ENCODE measurements at places on chromosomes 1 and 21. TPM values are rescaled to one million over a fixed set of nuclear protein-coding genes. Genes with fewer than 3 reads are reported as not detected.

DNA sequence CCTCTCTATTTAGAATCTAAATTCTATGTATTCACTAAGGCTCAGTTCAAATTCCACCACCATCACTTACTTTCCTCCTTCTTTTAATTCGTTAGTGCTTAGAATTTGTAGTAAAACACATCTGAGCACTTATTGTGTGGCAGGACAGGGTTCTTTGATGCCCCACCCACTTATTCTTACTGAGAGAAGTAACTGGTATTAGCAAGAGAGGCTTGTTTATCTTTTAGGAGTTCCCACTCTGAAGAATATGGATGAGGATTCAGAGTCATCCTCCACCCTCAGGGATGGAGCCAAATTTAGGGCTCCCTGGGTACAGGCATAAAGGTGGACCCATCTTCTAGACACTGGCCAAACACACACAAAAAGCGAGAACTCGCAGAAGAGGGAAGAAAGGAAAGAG is 11.5 kb upstream of the TAF1A start:
- H3K4me1 ChIP-seq, result no peaks in the 10 kb centered on the region
- no peak for DNase-seq
- no peak overlapping the region for H3K4me3 ChIP-seq
- H3K27me3 ChIP-seq, result peaks cover 56% of the 10 kb centered on the region

The S100A7 gene
- total RNA-seq, result not detected

DNA sequence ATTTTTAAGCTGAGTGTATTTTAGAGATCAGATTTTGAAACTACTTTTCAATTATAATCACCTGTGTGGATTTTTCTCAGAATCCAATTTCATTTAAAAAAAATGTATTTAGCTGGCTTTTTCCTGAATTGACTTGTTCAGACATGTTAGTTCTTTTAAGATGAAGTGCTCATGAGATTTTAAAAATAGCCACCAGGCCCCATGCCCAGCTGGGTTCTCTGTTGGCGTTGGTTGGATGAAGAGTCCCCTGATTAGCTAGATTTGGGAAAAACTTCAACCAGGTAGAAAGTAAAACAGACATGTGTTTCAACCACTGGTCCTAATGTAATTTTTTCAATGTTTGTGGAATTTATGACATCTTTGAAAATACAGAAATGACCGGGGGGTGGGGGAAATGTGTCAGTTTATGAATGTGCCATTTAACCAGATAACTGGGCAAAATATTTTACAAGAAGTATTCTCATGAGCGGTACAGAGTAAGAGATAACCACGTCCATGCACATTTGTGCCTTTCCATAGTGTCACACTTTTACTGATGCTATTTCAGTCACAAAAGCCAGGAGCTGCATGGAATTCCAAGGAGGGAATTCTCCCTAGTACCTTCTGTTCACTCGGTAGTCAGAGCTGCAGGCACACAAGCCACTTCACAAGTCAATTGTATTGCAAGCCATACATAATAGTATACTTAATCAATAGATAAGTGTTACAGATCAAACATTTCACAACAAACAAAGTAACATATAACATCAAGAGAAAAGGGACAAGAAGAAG is 51.1 kb downstream of the KCNK1 start:
- H3K27me3 ChIP-seq, result no peaks in the 10 kb centered on the region
- H3K4me1 ChIP-seq, result no peaks in the 10 kb centered on the region
- no peak overlapping the region for H3K4me3 ChIP-seq
- no peak overlapping the region for H3K27ac ChIP-seq
- DNase-seq, result no peak
- no peaks in the 10 kb centered on the region for H3K36me3 ChIP-seq

DNA sequence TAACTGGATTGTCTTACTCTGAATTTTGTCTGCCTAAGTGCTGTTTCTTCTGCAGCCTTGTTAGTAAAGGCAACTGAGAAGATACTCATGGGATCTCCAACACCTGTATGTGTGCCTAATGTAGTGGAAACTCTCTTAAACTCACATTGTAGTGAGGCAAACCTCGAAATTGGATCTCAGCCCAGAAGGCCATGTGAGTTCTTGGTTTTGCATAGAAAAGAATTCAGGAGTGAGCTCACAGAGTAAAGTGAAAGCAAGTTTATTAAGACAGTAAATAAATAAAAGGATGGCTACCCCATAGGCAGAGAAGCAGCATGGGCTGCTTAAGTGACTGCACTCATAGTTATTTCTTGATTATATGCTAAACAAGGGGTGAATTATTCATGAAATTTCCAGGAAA is 1344.7 kb downstream of the NCAM2 start:
- H3K27ac ChIP-seq, result no peak overlapping the region
- H3K4me3 ChIP-seq, result no peak overlapping the region
- H3K36me3 ChIP-seq, result no peaks in the 10 kb centered on the region
- H3K4me1 ChIP-seq, result peaks cover 2% of the 10 kb centered on the region
- DNase-seq, result no peak

The HSPA6 gene
- total RNA-seq, result not detected

GRCh38 chr1:230108580-230108979 is 41.5 kb downstream of the GALNT2 start:
- H3K4me3 ChIP-seq, result no peak overlapping the region
- H3K27me3 ChIP-seq, result no peaks in the 10 kb centered on the region
- no peaks in the 10 kb centered on the region for H3K36me3 ChIP-seq
- peak overlapping the region; percentile 50 for H3K27ac ChIP-seq
- no peak for DNase-seq

DNA sequence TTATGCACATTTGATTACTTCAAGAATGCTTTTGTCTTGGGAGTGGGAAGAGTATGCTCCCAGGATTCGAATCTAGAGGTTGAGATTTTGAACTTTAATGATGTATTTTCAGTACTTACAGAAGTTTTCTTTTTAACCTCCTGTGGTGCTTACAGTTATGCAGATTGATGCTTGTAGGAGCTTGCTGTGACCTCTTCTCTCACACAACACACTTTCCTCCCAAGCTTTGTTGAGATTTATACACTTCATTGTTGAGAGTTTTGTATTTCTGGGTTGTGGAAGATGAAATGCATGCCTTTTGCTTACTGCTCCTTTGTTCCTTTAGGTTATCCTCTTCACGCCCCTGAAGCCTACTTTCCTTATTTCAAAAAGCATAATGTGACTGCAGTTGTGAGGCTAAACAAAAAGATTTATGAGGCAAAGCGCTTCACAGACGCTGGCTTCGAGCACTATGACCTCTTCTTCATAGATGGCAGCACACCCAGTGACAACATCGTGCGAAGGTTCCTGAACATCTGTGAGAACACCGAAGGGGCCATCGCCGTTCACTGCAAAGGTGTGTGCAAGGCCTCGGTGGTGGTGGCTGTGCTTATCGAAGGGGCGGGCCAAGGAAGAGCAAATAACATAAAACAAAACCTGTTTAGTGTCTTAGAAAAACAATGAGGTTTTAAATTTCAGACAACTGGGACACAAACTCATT is 75.5 kb upstream of the GPR88 start:
- H3K4me3 ChIP-seq, result no peak overlapping the region
- H3K36me3 ChIP-seq, result no peaks in the 10 kb centered on the region
- no peak for DNase-seq
- H3K27me3 ChIP-seq, result no peaks in the 10 kb centered on the region

DNA sequence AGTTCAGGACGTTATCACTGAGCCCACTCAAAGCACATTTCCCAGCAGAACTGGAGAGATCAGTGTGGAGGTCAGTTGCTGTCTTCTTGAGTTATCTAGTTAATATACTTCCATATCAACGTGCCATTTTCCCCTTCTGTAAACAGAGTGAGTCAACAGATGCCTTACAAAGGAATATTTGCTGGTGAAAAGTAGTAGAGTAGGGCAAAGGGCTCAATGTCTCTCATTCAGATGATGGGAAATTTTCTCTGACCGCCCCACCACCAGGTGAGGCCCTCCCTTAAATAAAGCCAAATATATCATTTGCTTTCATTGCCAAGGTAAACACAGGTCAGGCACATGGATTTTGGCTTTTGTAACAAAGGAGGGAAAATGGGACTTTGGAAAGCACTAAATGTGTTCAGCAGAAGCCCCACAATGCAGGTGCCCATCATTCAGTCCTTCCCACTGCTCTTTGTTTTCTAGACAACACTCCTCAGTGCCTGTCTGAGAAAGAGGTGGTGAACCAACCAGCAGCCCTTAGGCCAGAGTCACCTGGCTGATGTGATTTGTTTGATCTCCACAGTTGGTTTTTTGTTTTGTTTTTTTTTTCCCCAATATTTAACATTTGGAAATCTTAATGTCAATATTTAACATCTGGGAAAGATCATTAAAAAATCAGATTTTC is 40.5 kb upstream of the SAMD13 start:
- H3K36me3 ChIP-seq, result no peaks in the 10 kb centered on the region
- no peak overlapping the region for H3K27ac ChIP-seq
- no peak overlapping the region for H3K4me3 ChIP-seq
- H3K4me1 ChIP-seq, result no peaks in the 10 kb centered on the region
- no peak for DNase-seq

GRCh38 chr1:87941337-87941946 is 612.8 kb downstream of the LMO4 start:
- no peaks in the 10 kb centered on the region for H3K36me3 ChIP-seq
- peaks cover 8% of the 10 kb centered on the region for H3K27me3 ChIP-seq
- DNase-seq, result no peak
- H3K4me3 ChIP-seq, result no peak overlapping the region

The TMEM51 gene
- 0.81 TPM for total RNA-seq

- H3K4me3 ChIP-seq, result no peak overlapping the region
- H3K4me1 ChIP-seq, result peaks cover 8% of the 10 kb centered on the region
- no peak for DNase-seq
- peaks cover 6% of the 10 kb centered on the region for H3K27me3 ChIP-seq
Observed at GRCh38 chr21:35244514-35244913, 195.4 kb upstream of the RUNX1 start.

DNA sequence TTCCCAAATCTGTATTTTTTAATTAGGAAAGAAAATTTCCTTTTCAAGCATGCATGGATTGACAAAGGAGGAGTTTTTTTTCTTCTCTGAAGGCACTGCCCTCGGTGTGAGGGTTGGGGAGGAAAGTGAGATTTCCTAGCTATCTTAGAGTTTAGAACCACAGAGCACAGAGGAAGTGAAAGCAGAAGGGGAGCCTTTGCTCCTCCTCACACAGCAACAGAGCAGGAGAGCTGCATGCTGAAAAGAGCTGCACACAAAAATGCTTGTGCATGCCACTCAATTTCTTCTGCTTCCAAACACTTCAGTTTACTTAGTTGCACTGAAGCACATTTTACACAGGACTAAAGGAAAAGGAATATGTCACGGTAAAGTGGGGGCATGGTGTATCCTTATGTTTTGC is 308.1 kb downstream of the GPATCH2 start:
- peaks cover 9% of the 10 kb centered on the region for H3K27me3 ChIP-seq
- DNase-seq, result no peak
- no peaks in the 10 kb centered on the region for H3K4me1 ChIP-seq
- no peak overlapping the region for H3K4me3 ChIP-seq
- no peak overlapping the region for H3K27ac ChIP-seq
- no peaks in the 10 kb centered on the region for H3K36me3 ChIP-seq
